NCI-H2227 treated with DMSO at 0.1 percent for 48 hours (cell line): ENCODE measurements at places on chromosomes 1 and 21.

DNA sequence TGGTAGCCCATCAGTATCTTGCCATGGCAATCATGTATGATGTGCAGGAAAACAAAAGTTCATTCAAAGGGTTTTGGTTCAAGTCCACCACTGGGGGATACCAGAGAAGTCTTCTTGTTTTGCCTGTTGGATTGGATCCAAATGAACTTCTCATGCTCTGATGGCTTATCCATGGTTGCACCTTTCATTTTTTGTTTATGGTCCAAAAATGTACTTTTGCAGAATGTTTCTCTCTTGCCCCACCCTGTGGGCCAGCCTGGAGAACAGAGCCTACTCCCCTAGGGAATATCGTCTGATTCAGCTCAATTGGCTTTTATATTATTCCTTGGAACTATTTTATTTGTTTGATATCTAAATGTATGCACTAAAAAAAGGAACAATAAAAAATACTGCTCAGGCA, 20.1 kb upstream of the CLCA1 start:
- no peak for DNase-seq

DNA sequence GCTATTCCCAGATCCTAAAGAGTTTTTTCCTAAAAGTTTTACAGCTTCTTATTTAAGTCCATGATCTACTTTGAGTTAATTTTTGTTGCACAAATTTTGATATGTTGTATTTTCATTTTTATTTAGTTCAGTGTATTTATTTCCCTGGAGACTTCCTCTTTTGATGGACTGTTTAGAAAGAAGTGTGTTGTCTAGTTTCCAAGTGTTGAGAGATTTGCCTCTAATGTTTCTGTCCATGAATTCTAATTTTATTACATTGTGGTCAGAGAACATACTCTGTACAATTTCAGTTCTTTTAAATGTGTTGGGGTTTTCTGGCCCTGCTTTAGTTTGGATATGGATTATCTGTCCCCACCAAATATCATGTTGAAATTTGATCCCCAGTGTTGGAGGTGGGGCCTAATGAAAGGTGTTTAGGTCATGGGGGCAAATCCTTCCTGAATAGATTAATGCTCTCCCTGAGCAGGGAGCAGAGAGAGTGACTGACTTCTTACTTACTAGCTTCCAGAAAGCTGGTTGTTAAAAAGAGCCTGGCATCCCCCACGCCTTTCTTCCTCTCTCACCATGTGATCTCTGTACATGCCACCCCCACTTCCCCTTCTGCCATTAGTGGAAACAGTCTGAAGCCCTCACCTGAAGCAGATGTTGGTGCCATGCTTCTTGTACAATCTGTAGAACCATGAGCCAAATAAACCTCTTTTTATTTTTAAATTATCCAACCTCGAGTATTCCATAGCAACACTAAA, 4.6 kb downstream of the CHD1L start:
- DNase-seq = no peak

DNA sequence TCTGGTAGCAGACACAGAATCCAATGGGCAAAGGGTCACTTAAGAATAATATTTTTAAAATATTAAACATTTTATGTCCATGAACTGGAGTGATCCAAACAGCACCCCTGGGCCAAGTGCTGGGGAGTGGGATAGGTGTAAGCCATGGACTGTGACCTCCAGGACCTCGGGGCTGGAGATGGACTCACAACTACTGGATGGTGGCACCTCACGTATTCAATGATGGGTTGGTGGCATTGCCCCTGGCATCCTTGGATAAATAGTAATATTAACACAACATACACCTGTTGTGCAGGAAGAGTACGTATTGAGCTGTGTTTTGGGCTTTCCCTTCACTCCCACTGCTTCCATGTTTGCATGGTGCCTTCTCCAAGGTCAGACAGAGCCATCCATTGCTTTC, 39.3 kb upstream of the TENT5C start:
- no peak for DNase-seq

DNA sequence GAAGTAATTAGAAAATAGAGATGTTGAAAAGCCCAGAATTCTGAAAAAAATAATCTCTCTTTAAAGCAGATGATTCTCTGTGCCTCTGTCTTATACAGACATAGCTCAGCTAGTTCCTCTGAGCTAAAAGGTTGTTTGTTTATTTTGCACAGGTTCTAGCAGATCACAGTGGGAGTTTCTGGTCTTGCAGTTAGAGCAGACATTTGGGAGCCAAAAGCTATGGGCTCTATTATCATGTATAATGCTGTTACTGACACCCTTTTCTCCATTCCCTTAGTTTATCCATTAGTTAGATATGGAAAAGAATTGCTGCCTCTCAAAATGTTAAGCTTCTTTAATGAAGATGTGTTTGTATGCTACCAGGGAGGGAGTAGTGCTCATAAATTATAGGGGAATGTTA, 20.5 kb upstream of the CD55 start:
- DNase-seq = peak; percentile 62

- DNase-seq = no peak
Measured at GRCh38 chr1:54955359-54955758, 25.1 kb upstream of the TMEM61 start.

DNA sequence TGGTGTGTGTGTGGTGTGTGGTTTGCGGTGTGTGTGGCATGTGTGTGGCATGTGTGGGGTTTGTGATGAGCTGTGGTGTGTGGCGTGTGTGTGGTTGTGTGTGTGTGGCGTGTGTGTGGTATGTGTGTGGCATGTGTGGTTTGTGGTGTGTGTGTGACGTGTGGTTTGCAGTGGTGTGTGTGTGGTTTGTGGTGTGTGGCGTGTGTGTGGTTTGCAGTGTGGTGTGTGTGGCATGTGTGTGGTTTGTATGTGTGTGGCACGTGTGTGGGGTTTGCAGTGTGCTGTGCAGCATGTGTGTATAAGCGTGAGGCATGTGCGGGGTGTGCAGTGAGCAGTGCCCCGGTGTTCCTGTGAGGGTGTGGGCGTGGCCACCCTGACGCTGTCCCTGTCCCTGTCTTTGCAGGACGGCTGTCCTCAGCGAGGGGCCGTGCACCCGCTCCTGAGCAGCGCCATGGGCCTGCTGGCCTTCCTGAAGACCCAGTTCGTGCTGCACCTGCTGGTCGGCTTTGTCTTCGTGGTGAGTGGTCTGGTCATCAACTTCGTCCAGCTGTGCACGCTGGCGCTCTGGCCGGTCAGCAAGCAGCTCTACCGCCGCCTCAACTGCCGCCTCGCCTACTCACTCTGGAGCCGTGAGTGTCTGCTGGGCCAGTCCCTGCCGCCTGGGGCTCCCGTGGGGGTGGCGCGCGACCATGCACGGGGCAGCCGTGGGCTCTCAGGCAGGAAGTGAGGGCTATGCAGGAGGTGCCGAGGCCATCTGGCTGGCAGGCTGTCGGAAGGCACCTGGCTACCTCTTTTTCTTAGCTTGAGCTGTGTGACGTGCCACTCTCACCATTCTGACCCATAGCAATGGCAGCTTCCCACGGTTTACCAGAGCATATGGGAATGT, 52.6 kb upstream of the TRAPPC10 start:
- DNase-seq = no peak

DNA sequence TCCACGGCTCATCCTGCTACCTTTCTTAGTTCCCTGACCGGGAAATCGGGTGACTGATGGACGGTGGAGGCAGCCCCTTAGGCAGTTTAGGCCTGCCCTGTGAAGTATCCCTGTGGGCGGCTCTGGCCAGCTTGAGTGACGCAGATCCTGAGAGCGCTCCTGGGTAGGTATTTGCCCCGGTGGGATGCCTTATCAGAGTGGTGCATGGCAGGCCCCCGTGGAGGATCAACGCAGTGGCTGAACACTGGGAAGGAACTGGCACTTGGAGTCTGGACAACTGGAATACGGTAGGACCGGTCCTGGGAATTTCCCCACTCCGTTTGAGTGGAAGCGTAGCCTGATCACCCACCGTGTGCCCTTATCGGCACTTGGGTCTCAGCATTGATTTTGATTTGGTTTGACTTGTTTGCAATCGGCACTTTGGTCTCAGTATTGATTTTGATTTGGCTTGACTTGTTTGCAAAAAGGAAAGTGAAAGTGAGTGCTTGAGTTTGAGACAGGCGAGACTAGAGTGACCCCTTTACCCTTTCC, 15.2 kb downstream of the PLA2G2F start:
- DNase-seq = no peak

DNA sequence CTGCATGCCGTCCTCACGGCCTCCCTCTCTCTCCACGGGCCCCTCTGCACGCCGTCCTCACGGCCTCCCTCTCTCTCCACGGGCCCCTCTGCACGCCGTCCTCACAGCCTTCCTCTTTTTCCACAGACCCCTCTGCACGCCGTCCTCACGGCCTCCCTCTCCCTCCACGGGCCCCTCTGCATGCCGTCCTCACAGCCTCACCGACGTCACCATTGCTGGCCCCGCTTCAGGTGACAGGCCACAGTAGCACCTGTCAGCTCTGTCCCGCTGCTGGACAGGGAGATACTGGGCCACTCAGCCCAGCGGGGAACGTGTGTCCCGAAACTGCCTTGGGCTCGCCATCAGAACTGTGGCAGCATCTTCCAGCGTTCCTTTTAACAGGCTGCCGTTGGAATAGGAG, 82.8 kb upstream of the COL6A1 start:
- no peak for DNase-seq

- no peak for DNase-seq
Measured at GRCh38 chr1:22854688-22855565, 117.7 kb downstream of the LACTBL1 start.

DNA sequence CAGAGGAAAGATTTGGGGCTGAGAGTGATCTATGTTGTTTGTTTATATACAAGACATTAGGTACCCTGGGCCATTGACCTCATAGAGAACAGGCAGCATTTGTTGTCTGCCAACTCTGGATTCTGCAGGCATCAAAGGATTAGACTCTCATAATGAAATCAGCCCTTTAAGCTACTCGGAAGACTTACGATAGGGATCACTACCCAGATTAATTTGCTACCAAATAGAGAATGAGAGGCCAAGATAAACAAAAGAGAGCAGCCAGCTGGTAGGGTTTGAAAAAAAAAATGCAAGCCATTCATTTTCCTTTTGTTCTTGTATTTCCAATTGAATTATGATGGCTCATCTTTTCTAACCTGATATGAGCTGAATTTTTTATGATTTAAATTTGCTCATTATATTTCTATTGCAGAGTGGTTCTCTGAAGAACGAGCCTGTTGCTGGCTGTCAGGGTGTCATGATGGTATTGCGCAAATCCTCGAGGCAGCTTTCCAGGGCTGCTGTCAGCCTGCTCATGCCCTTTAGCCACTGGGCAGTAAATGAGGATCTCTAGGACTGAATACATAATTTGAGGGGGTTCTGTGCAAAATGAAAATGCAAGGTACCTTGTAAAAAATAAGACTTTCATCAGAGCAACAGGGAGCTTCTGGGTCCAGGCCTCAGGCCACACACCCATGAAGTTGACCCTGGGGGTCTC, 116.4 kb upstream of the KCNJ15 start:
- DNase-seq = no peak

- DNase-seq = no peak
Measured at GRCh38 chr1:240976685-240977084, 364.7 kb upstream of the GREM2 start.

GRCh38 chr1:162144853-162145252, 75.4 kb downstream of the NOS1AP start:
- no peak for DNase-seq

DNA sequence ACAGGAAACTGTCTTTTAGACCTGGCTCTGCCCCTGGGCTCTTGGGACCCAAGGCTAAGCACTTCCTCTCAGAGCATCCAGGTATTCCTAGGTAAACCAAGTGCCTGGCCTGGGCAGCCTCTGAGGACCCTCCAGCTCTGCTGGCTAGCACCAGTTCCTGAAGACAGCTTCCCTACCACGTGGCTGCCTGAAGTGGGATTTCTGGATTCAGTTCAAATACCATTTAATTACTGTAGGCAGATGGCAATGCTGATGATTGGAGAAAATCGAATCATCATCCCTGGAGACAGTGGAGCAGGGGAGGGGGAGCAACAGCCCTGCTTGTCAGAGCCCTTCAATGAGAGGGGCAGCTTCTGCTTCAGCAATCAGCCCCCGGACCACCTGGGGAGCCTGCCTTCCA, 11.9 kb downstream of the KIF21B start:
- no peak for DNase-seq

DNA sequence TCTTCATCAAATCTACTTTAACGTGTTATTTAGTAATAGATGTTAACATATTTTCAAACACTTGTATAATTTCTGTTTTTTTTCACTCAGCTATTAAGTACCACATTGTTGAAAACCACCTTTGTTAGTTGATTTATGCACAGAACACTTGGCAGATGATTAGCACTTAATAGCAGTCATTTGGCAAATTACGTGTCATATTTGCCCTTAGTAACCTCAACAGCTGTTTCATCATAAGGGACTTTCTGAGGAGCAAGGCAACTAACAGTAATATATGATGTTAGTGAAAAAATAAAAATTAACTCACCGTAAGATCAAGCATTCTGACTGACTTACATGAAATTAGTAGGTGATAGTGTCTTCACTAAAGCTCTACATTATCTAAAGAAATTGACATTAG, 186.4 kb downstream of the HMCN1 start:
- no peak for DNase-seq

DNA sequence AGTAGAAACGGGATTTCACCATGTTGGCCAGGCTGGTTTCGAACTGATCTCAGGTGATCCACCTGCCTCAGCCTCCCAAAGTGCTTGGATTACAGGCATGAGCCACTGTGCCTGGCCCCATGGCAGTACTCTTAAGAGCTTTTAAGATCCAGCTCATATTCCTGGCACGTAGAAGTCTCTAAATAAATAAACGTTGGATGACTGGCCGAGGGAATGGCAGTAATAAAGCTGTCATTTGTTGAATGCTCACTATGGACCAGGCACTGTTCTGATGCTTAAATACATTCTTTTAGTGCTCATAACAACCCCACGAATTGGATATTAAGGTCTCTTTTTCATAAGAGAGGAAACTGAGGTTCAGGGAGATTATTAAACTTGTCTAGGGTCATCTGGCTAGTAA, 20.9 kb downstream of the UBIAD1 start:
- no peak for DNase-seq
